ENCODE measurements at places on chromosomes 7 and 10.

DNA sequence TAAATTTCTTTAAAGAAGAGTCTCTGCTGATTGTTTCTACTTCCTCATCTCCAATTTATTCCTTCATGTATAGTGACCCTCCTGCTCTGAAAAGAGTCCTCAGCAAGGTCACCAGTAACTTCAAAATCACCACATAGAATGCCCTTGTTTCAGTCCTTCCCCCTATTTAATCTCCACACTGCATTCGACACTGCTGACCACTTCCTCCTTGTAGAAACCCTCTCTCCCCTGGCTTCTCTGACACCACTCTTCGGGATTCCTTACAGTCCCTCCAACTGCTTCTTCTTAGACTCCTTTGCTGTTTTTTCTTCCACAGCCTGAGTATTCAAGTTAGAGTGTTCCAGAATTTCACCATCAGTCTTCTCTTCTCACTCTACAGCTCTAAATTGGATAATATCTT lies 89.5 kb downstream of the VPS41 start:
- DNase-seq, result no peak

DNA sequence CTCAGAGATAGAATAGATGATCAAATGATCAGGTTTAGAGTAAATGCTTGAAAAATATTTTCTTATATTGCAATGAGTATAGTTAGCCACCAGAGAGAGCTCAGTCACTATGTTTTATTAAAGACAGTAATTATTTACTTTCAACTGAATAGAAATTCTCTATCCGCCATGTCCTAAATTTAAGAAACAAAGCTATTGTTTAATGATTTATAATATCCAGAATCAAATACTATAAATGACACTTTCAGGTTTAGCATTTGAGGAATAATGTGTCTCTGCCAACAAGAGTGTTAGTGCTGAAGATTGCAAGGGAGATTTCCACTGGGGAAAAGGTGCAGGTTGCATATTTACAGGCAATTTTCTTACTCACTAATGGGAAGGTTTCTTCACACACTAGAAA lies 184.7 kb downstream of the DGKB start:
- DNase-seq, result no peak

GRCh38 chr10:72814099-72814790 lies 79.3 kb upstream of the OIT3 start:
- DNase-seq, result no peak

DNA sequence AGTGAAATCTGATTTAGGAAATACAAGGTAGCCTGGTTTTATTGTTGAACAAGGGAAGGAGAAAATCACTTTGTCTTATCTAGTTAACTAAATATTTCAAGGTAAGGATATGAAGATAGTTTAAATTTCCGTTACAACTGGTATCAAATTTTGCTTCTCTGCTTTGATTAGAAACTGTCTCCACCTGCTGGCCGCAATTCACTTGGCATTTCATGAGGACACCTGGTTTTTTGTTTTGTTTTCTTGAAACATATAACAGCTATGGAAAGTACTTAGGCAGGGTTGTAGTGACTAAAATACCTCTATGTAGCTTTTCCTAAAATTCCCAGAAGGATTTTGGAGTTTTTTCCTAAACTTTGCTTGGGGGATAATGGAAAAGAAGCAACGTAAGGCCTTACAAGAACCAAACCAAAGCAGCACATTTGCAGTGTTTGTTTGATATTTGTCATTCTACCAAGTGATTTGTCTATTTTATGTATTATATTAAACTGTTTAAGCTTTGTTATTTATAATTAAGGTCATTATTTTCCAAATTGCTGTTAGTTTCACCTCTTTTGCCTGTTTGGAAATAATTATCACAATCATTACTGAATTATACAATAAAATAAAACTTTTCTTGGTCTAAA lies 73.6 kb downstream of the AHCYL2 start:
- DNase-seq, result no peak

DNA sequence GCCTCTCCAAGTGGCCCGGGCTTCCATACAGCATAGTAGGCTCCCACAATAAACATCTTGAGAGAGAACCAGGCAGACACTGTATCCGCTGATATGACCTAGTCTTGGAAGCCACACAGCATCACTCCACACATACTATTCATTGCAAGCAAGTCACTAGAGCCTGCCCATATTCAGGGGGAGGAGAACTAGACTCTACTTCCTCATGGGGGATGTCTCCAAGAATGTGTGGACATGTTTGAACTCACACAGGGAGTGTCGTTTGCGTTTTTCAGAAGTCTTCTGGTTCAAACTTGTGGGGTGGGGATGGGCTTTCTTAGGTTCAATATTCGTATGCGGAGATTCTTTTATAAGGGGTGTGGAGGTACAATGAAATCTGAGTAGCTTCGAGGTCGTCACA lies 232.6 kb upstream of the HABP2 start:
- DNase-seq, result no peak

GRCh38 chr10:133058331-133059092 lies 29.2 kb upstream of the ADGRA1 start:
- no peak for DNase-seq

- peak; percentile 1 for DNase-seq
These were observed at the start of gene HGF for GRCh38 chr7:81769891-81770727. HGF (minus strand) TSS chr7:81770047; CDS start chr7:81769971, 76 bp downstream.

- DNase-seq, result no peak
These were observed 188.4 kb upstream of the C7orf33 start for GRCh38 chr7:148402159-148402558.

DNA sequence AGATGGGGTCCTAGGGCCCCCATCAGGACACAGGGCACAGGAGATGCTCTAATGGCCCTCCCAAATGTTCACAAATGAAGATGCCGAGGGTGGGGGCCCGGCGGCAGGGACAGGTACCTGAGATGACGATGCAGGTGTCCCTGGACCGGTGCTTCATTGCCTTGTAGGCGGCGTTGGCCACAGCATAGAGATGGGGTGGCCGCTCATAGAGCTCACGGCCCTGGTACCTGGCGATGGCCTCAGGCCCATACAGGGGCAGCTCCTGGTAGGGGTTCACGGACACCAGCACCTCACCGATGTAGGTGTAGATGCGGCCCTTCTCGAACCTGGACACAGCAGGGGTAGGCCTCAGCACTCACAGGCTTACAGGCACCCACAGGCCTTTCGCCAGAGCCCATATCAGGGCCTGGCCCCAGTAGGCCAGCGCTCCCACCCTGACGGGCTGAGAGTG lies 2.0 kb downstream of the MYO1G start:
- DNase-seq, result no peak

DNA sequence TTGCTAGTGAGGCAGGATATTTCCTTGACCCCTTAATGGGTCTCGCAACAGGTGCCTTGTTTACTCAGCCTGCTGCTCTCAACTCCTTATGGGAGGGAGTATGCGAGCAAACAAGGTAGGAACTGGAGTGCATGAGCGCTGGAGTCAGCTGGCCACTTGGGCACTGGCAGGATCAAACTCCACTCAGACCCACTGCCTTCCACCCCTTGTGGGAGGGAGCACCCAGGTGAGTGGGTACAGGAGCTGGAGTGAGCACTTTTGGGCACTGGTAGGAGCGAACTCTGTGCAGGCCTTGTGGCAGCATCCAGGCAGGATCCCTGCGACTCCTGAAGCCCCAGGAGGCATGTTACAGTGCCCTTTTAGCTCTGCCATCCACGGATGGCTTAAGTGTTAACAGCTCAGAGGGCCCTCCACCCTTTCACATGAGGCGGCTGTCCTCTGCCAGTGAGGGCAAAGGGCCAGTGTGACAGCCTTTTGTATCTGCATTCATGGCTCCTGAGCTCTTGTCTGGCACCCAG lies 123.2 kb downstream of the ST7 start:
- DNase-seq, result no peak

DNA sequence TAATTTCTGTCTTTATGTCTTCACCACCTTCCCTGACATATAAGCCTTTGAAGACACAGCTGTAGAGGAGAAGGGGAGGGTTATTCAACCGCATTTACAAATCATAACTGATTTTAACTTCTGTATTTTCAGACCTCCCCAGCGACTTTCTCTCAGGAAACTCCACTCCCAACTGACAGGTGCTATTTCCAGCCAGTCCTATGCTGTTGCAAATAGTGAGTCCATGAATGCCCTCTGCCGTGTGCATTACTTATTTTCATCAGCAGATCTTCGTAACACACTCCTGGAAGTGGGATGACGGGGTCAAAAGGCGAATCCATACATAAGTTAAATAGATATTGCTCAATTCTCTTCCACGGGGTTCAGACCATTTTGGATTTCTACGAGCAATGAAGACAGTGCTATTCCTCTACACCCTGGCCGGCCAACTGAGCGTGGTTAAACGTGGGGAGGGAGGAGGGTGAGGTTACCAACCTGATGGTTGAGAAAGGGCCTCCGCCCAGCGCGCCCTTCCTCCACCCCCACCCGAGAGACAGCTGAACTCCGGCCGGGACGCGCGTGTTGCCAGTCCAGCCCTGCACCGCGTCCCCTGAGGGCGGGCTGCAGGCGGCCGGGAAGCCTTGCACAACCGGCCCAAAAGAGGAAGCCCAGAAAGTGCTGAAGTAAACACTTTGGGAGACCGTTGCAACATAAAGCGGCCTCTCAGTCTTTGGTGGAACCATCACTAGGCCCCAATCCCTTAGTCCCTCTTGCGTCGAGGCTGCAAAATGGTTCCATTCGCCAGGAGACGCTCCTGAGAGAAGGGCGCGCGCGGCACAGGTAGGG lies at the start of gene APBB1IP:
APBB1IP (plus strand) TSS at position 705 of the 825 bp plus-strand sequence. CDS start 53,986 bp downstream, outside the sequence.
- peak; percentile 39 for DNase-seq

- DNase-seq, result no peak
These were observed 15.5 kb downstream of the CREB3L2 start for GRCh38 chr7:137986252-137987017.

DNA sequence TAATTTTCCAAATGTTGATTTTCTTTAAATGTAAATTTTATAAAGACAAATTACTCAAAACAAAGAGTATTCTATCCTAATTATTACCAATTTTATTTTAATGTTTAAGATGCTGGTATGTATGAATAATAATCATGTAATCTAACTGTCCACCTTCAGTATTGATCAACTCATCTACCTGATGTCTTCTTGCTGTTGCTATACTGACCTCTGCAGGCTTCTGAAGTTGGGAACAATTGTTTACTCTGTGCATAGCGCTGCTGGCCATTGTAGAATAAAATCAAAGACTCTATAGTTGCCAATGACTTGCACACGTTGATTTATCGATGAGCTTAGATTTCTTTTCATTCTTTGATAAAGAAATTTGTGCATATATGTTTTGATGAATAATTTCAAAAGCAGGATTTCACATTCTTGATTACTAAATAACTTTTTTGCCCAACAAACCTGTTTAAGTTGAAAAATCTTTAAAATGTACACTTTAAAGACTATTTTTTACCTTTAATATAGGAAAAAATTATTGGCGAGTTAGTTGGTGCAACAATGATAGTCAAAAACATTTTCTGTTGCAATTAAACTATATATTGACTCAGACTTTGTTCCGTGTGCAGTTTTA lies 282.3 kb downstream of the TFEC start:
- no peak for DNase-seq

Measured in esophagus squamous epithelium (tissue), 5 donors.